ENCODE measurements at places on chromosomes 11 and 22.

DNA sequence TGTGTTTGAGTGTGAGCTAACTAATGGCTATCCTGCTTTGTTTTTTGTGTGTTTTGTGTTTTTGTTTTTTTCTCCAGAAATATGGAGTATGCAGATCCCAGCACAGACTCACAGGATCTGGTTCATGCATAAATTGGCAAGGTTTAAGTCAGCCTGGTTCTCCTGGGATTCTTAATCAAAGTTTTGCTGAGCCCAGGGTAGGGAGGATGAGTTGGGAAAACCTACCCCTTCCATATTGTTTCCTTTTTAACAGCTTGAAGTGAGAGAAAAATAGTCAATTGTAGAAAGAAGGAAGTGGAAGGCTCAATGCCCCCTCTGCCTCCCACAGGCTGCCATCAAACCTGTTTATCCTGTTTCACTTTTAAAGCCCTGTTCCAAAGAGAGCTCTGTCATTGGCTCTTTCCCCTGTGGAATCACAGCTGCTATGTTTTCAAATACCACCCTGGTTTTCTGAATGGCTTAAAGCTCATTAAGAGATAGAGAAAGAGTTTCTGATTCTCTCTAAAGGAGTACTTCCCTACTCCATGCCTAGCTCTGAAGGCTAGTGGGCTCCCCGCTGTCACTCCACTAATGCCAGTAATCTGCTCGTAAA is 23.4 kb upstream of the CADM1 start:
- no peak for DNase-seq

- DNase-seq, result no peak
Observed at GRCh38 chr11:75966537-75967287, 151.7 kb downstream of the UVRAG start.

DNA sequence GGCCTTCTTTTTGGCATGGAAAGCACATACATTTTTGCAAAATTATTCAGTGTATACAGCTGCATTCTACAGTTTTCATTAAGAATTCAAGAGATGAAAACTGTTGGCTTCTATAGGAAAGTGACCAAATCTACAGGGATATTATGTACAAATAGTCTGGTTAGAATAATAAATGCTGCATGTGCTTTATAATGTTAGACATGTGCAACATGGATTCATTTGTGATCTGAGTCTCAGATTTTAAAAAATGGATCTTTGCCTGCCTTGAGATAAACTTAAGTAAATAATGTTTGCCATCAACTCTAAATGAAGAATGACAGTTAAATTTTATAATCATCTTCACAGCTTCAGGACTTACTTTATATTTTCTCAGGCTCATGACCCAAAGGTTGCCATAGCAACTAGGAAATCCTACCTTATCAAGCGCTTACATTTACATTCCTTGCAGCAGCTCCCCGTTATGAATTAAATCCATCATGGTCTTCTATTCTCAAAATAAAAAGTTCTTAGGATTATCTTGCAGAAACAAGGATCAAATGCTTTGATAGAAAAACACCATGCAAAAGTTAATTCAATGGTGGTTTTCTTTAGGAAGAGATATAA is 200.2 kb downstream of the CADM1 start:
- no peak for DNase-seq

GRCh38 chr22:43817402-43817801 is 5.3 kb upstream of the EFCAB6 start:
- DNase-seq, result no peak

DNA sequence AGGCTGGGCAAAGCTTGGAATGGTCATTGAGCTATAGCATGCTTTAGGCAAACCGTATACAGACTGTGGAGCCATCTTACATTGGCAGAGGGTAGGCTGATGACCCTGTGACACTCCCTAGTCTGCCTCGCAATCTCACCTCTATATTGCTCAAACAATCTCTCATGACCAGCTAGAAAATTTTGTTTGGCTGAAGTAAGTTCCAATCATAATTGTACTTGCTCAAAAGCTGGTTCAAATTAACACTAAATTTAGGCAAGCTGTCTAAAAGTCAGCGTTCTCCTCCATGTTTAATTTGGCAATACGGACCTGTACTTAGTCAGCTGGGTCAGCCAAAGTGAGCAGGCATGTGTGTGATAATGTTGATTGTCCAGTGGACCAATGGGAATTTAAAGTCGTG is 133.0 kb downstream of the SWAP70 start:
- DNase-seq, result no peak

DNA sequence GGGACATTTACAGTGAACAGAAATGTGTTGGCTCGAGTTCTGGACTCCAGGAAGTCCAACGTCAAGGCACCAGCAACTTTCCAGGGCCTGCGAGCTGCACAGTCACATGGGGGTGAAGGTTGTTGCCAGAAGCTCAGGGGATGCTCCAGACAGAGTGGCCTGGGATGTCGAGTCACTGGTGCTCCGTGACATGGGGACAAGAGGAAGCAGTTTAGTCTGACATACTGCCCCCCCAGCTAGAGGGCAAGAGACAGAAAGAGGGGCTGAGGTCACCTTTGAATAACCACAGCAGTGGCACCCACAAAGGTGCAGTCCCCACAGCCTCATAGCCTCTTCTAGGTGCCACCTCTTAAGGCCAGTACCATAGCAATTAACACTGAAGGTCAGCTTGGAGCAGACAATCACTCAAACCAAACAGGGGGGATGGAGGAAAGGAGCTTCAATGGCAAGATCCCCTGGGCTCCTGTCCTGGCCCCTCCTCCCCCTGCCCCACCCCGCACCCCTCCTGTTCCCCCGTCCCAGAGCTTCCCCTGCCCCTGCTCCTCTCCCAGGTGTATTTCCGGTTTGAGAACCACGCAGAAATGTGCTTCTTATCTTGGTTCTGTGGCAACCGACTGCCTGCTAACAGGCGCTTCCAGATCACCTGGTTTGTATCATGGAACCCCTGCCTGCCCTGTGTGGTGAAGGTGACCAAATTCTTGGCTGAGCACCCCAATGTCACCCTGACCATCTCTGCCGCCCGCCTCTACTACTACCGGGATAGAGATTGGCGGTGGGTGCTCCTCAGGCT is 3.8 kb downstream of the APOBEC3D start:
- no peak for DNase-seq

- no peak for DNase-seq
Observed at GRCh38 chr11:1003159-1003558, 33.4 kb downstream of the MUC6 start.

- no peak for DNase-seq
Observed at GRCh38 chr11:67251841-67252240, 14.4 kb upstream of the GRK2 start.

GRCh38 chr22:36461665-36462649 is 19.5 kb downstream of the TXN2 start:
- no peak for DNase-seq

- DNase-seq, result no peak
Observed at GRCh38 chr11:2899080-2899783, 13.7 kb upstream of the CDKN1C start.

DNA sequence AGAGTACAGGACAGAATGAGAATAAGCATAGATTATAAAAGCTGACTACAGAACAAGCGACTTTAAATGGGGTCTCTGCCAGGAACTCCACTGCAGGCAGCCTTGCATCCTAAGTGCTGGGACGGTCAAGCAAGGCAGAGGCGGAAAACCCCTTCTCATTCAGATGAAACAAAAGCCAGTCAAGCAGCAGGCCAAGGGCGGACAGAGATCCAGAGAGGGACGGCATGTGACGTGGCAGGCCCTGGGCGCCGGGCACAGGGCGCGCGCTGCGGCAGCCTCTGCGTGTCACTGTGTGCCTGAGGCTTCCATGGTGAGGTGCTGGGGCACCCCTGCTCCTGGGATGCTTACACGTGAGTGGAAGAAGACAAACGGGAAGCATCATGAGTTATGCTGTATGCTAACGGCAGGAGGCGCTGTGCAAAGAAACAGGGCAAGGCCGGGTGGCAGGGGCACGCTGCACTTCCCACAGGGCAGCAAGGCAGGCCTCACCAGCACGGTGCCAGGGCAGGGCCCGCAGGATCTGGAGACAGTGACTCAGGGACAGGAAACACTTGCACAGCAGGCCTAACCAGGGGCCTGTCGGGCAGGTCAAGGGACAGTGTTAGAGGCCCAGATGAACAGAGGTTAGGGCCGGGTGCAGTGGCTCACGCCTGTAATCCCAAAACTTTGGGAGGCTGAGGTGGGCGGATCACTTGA is 6.2 kb downstream of the TOLLIP start:
- no peak for DNase-seq

DNA sequence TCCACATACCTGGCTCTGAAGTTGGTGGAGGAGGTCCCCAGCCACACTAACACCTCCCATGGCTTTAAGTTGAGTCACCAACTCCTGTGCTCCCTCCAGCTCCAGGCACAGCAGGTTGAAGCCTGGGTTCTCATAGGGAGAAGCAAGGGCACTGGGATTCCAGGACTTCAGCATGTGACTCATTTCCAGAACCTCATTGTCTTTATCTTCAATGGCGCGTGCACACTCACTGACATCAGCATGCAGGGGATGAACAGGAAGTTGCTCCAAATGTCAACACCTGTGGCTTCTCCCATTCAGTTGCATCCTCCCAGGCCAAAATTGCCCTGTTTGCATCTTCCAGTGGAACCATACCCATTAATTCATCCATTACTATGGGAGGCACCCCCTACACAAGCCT is 5.8 kb upstream of the UBQLNL start:
- DNase-seq, result no peak

DNA sequence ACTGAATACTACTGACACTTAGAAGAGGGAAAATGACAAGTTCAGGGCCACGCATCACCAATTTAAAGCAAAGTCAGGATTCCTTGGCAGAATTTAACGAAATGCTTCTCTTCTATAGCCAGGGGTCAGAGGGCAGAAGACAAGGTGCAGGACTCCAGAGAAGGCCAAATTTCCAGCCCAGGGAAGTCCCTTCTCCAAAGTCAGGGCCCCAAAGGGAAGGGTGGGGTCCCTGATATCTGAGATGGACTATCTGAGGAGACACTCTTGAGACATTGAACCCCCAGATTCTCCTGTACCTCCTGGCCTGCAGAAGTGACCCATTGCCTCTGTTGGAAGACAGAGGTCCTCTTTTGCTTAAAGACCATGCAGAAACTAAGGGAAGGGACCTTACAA is 91.2 kb downstream of the RPS6KA4 start:
- no peak for DNase-seq

DNA sequence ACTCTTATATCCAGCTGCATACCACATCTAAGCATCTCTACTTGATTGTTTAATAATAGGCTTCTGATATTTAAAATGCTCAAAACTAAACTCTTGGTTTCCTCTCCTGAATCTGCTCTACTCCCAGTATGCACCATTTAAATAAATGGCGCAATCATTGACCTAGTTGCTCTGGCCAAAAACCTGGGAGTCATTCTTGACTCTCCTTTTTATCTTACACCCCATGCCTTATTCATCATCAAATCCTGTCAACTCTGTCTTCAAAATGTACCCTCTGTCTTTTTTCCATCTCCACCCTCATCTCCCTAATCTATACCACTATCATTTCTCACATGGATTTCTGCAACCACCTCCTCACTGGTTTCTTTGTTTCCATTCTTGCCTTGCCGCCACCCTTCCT is 399.6 kb upstream of the CCDC90B start:
- DNase-seq, result no peak

DNA sequence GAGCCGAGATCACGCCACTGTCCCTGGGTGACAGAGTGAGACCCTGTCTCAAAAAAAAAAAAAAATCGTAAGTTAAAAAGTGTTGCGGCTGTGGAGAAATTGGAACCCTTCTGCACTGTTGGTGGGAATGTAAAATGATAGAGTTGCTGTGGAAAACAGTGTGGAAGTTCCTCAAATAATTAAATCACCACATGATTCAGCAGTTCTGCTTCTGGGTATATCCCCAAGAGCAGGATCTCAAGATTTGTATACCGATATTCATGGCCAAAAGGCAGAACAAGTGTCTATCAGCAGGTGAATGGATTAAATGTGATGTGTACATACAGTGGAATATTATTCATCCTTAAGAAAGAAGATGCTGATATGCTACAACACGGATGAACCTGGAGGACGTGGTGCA is 3.8 kb downstream of the SELENOO start:
- no peak for DNase-seq

Data from effector memory CD8-positive, alpha-beta T cell (primary cell).